ENCODE measurements at places on chromosomes 6 and 20. TPM values are rescaled to one million over a fixed set of nuclear protein-coding genes. Genes with fewer than 3 reads are reported as not detected.
A peak's percentile ranks its signal among the peaks of the same experiment; 100 is the strongest.

Gene SLC26A8
- not detected for total RNA-seq

Gene FERMT1
- total RNA-seq = 14.3 TPM

Gene ATP6V1G2
- total RNA-seq = 2.3 TPM

Gene IPCEF1
- not detected for total RNA-seq

Gene RAE1
- 16.7 TPM for total RNA-seq

Gene LCA5
- total RNA-seq = 2.7 TPM

Gene TNFAIP3
- total RNA-seq = 7.8 TPM

Gene RAET1G
- not detected for total RNA-seq

DNA sequence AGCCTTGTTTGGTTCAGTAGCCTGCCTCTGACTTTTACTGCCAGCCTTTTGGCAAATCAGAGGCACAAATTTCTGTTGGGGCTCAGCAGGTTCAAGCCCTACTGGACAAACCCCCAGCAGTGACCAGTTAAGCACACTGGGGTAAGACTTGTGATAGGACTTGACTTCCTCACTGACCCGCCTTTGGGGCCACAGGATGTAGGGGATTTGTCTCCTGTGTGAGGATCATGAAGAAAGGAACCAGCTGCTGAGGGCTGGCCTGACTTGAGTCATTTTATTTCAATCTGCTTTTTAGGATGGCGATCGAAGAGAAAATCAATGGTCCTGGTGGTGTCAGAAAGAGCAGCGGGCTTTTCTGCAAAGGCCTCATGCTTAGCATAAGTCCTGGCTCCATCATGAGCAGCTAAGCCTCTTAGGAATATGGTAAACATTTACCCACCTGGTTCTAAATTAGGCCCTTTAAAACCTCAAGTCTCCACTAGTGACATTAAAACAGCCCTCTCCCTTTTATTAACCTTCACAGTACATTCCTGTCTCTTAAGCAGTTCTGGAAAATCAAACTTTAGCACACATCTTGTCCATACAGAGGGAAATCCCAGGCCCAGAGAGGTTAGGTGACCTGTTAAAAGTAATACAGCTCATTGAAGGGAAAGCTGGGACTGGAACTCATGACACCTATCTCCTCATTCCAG lies 16.6 kb downstream of the CHMP4B start:
- DNase-seq = no peak
- no peaks in the 10 kb centered on the region for H3K27me3 ChIP-seq
- peaks cover 97% of the 10 kb centered on the region for H3K4me1 ChIP-seq

DNA sequence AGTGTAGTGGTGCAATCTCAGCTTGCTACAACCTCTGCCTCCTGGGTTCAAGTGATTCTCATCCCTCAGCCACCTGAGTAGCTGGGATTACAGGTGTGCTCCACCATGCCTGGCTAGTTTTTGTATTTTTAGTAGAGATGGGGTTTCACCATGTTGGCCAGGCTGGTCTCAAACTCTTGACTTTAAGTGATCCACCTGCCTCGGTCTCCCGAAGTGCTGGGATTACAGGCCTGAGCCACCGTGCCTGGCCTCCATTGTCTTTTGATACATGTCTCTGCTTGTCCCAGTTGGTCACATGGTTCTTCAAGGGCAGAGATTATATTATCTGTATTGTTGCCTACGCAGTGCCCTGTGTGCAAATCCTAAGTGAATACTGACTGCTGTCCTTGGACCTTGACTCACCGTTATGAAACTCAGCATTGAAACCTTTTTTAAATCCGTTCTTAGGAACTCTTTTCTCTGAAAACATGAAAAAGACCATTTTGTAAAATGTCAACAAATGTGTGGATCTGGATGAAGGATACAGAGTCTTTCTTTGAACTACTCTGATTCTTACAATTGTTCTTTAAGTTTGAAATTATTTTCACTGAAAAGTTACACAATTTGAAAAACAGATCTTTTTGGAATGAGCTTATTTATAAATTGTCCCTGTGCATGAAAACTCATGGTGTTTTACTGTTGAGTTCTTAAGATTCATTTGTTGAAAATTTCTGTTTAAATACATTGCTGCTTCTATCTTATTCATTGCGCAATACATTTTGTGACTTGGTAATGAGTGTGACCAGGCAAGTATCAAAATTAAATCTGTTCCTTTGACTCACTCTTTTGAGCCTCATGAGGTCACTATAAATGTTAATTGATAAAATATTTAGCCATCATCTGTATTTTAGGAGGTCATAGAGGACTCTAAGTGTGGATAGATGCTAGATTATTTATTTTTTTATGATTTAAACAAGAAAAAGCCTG lies 293.5 kb downstream of the UTRN start:
- no peak overlapping the region for H3K4me3 ChIP-seq
- no peaks in the 10 kb centered on the region for H3K27me3 ChIP-seq
- H3K27ac ChIP-seq = no peak overlapping the region

DNA sequence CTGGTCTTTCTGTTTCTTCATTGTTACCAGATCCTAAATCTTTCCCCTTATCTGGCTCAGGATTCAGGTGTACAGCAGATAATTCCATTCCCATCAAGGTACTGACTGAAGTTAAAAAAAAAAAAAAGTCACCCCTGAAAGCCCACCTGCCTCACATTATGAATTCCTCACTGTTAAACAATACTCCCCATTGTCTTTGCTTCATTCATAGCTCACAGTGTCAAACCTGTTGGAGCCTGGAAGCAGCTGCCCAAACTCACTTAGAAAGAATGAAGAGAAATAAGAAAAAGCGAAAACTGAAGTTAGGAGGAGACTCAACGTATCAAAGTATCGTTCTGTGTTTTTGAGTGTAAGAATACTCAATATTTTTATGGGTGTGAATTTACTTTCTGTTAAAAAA lies 1.8 kb upstream of the DCBLD1 start:
- no peak overlapping the region for H3K4me3 ChIP-seq
- DNase-seq = no peak
- peaks cover 35% of the 10 kb centered on the region for H3K4me1 ChIP-seq
- peak overlapping the region; percentile 97 for H3K27ac ChIP-seq
- H3K36me3 ChIP-seq = no peaks in the 10 kb centered on the region

- peaks cover 10% of the 10 kb centered on the region for H3K4me1 ChIP-seq
- no peak overlapping the region for H3K4me3 ChIP-seq
- no peaks in the 10 kb centered on the region for H3K36me3 ChIP-seq
Observed at GRCh38 chr6:33604941-33605854, 15.9 kb upstream of the ITPR3 start.

GRCh38 chr6:128422871-128423270 lies 97.5 kb downstream of the PTPRK start:
- H3K4me3 ChIP-seq = no peak overlapping the region
- no peak for DNase-seq
- H3K4me1 ChIP-seq = peaks cover 23% of the 10 kb centered on the region
- H3K27me3 ChIP-seq = no peaks in the 10 kb centered on the region
- H3K36me3 ChIP-seq = no peaks in the 10 kb centered on the region

DNA sequence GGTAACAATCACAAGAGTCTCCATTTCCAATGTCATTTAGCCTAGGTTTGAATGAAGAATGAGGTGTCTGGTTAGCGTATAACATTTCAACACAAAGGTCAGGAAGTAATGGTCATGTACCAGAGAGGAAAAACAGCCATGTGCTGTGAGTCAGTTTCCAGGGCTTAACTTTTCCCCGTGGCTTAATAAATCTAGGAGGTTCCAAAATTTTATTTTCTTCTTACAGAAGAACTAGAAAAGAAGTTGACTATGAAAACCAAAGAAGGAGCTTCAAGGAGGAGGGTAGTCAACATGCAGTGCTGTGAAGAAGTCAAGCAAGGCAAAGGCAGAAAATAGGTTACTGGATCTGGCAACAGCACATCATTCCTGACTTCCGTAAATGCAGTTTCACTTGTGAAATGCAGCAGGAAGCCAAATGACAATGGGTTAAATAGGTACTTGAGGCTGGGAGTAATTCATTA lies 8.4 kb upstream of the GABRR2 start:
- H3K4me3 ChIP-seq = no peak overlapping the region
- H3K36me3 ChIP-seq = peaks cover 49% of the 10 kb centered on the region
- peak overlapping the region; percentile 36 for H3K27ac ChIP-seq
- H3K4me1 ChIP-seq = no peaks in the 10 kb centered on the region
- H3K27me3 ChIP-seq = no peaks in the 10 kb centered on the region

DNA sequence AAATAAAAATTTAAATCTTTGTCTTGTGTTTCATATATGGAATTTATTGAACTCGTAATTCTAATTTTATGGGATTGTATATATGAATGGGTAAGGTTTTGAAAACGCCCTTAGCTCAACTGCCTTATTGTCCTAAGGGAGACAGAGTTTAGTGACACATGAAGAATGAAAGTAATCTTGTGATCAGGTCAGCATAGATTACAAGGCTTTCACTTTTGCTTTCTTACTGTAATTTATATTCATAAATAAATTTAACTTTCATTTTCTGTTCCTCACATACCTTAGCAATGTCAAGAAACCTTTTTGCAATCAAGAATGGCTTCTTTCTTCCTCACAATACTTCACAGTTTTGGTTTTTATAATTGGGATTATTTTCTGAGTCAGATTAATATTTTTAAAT lies 14.4 kb downstream of the KPNA5 start:
- no peaks in the 10 kb centered on the region for H3K4me1 ChIP-seq
- H3K27me3 ChIP-seq = no peaks in the 10 kb centered on the region
- H3K4me3 ChIP-seq = no peak overlapping the region

- no peak overlapping the region for H3K27ac ChIP-seq
- H3K27me3 ChIP-seq = no peaks in the 10 kb centered on the region
- H3K36me3 ChIP-seq = no peaks in the 10 kb centered on the region
- H3K4me1 ChIP-seq = peaks cover 10% of the 10 kb centered on the region
- no peak for DNase-seq
- H3K4me3 ChIP-seq = no peak overlapping the region
Observed at GRCh38 chr6:4649728-4650127, 126.5 kb upstream of the CDYL start.

GRCh38 chr20:20677186-20677585 lies 35.3 kb downstream of the RALGAPA2 start:
- no peaks in the 10 kb centered on the region for H3K27me3 ChIP-seq
- H3K4me3 ChIP-seq = no peak overlapping the region
- H3K27ac ChIP-seq = no peak overlapping the region

- DNase-seq = no peak
- H3K27me3 ChIP-seq = no peaks in the 10 kb centered on the region
- no peaks in the 10 kb centered on the region for H3K4me1 ChIP-seq
- H3K4me3 ChIP-seq = no peak overlapping the region
- no peak overlapping the region for H3K27ac ChIP-seq
Observed at GRCh38 chr6:166419286-166419685, 36.5 kb upstream of the MPC1 start.

GRCh38 chr6:84515067-84515466 lies 249.3 kb downstream of the TBX18 start:
- H3K36me3 ChIP-seq = no peaks in the 10 kb centered on the region
- H3K27ac ChIP-seq = no peak overlapping the region
- H3K4me1 ChIP-seq = no peaks in the 10 kb centered on the region
- H3K27me3 ChIP-seq = no peaks in the 10 kb centered on the region
- DNase-seq = no peak

- H3K36me3 ChIP-seq = no peaks in the 10 kb centered on the region
- H3K27me3 ChIP-seq = peaks cover 9% of the 10 kb centered on the region
- no peaks in the 10 kb centered on the region for H3K4me1 ChIP-seq
- no peak overlapping the region for H3K27ac ChIP-seq
Observed at GRCh38 chr6:41284726-41285125, 1.8 kb downstream of the TREM1 start.

GRCh38 chr6:130604841-130605399 lies 222.3 kb upstream of the SMLR1 start:
- H3K27me3 ChIP-seq = no peaks in the 10 kb centered on the region
- no peak overlapping the region for H3K27ac ChIP-seq
- H3K36me3 ChIP-seq = no peaks in the 10 kb centered on the region
- no peaks in the 10 kb centered on the region for H3K4me1 ChIP-seq

GRCh38 chr6:163147994-163148393 lies 266.5 kb upstream of the QKI start:
- H3K27me3 ChIP-seq = no peaks in the 10 kb centered on the region

GRCh38 chr20:50280851-50281655 lies 90.4 kb downstream of the CEBPB start:
- no peaks in the 10 kb centered on the region for H3K27me3 ChIP-seq
- no peak overlapping the region for H3K27ac ChIP-seq
- DNase-seq = no peak
- no peak overlapping the region for H3K4me3 ChIP-seq

GRCh38 chr6:40901322-40902055 lies 137.5 kb downstream of the UNC5CL start:
- H3K36me3 ChIP-seq = no peaks in the 10 kb centered on the region
- DNase-seq = no peak
- H3K4me3 ChIP-seq = no peak overlapping the region
- H3K4me1 ChIP-seq = peaks cover 23% of the 10 kb centered on the region
- no peaks in the 10 kb centered on the region for H3K27me3 ChIP-seq
- H3K27ac ChIP-seq = no peak overlapping the region

DNA sequence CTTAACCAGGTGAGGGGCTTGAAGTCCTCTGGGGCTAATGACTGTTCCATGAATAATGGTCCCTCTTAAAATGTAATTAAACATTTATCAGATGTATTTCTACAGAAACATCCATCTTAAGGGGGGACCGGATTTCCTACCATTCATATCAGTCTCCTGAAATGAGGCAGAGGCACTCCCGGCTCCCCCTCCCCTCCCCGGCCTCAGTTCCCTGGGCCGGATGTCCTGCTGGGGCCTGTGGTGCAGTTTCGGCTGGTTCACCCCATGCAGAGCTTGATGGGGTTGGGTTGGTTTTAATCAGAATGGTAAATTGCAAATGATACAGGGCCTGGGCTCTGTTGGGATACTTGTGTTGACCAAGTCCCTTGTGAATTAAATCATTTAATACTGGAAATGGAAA lies 349.4 kb downstream of the PREX1 start:
- no peaks in the 10 kb centered on the region for H3K36me3 ChIP-seq
- H3K4me3 ChIP-seq = no peak overlapping the region
- H3K27ac ChIP-seq = no peak overlapping the region
- no peaks in the 10 kb centered on the region for H3K4me1 ChIP-seq
- no peak for DNase-seq

- H3K4me3 ChIP-seq = no peak overlapping the region
- H3K27ac ChIP-seq = no peak overlapping the region
- no peaks in the 10 kb centered on the region for H3K27me3 ChIP-seq
- no peak for DNase-seq
- peaks cover 11% of the 10 kb centered on the region for H3K4me1 ChIP-seq
Observed at GRCh38 chr6:134010974-134011373, 41.5 kb downstream of the SLC2A12 start.

DNA sequence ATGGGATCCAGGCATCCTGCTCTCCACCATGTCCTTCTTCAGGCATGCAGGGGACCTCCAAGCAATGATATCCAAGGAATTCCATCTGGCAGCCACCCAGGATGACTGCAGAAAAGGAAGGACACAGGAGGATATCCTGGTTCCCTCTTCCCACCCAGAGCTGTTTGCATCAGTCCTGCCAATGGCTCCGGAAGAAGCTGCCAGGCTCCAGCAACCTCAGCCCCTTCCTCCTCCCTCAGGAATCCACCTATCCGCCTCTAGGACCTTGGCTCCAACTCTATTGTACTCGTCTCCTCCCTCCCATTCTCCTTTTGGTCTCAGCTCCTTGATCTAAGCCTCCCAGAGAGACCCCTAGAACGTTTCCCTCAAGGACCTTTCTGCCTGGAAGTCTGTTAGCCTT lies 733 bp upstream of the PSORS1C2 start:
- H3K36me3 ChIP-seq = peaks cover 17% of the 10 kb centered on the region
- no peak overlapping the region for H3K27ac ChIP-seq
- H3K4me1 ChIP-seq = peaks cover 27% of the 10 kb centered on the region

DNA sequence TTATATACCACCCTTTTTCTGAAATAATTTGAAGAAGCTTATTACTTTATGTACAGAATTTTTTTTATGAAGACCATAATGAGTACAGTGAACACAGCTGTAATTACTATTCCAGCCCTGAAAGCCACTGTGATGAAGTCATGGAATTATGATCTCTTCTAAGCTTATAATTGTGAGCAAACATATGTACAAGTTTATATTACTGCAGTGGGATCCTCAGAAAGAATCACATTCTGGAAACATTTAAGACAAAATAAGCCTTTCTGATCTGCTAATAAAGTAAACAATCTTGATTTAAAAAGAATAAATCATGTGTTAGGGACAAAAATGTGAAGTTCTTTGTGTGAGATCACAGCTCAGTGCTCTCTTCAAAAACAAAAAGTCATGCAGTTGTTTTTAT lies 560.4 kb downstream of the CD109 start:
- DNase-seq = no peak
- H3K36me3 ChIP-seq = no peaks in the 10 kb centered on the region

Data from stomach (tissue), 19 donors.